ENCODE measurements at places on chromosomes 12 and 14.

DNA sequence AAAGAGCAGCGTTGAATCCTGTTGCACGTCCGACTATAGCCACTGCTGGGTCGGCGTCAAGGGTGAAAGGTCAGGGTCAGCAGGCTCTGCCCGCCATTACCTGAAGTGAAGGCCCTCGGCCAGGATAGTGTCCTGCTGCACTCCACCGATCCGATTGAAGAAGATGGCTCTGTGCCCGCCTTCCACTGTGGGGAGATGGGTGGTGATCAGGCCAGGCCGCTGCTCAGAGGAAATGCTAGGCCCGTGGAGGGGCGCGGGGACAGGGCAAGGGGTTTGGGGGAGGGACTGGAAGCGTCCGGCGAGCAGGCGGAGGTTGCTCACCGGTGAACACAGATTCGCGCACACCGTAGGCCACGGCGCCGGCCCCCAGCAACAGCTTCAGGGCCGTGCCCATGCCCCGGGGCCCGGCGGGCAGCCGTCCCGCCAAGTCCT is 352 bp downstream of the PHB2 start:
- no peak for DNase-seq

DNA sequence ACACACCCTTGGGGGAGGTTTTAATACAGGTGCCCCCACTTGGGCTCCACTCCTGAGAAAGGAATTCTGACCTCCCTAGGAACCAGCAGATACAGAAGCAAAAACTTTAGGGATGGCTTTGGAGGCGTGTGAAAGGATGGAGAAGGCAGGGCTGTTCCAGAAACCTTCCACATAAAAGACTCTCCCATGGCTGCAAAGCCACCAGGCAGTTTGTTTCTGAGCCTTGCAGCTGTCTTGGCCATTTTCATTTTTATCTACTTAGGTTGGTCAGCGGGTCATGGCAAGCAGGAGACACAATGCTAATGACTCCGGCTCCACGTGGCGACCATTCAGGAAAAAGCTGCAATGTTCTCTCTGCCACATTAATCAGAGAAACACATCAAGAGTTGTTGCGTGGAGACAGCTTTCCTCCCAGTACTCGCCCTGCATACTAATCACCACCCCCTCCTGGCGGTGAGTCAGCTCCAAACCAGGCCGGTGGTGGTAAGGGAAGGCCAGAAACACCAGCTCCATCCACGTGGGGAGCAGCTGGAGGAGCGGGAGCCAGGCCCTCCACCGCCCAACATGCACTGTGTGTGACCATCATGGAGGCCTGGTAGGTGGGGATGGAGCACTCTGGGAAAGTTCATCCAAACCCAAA is 30.9 kb upstream of the IRF2BPL start:
- no peak for DNase-seq

- DNase-seq: no peak
Measured at GRCh38 chr14:68414121-68414520, 378.7 kb downstream of the ZFP36L1 start.

- DNase-seq: no peak
Measured at GRCh38 chr14:104536942-104537612, 42.5 kb upstream of the C14orf180 start.
